Activated CD4-positive, CD25-positive, alpha-beta regulatory T cell treated with anti-CD3 and anti-CD28 coated beads, Interleukin-2, amount 50 U/mL, for 72 hours (primary cell): ENCODE measurements at places on chromosomes 1 and 21.
A peak's percentile ranks its signal among the peaks of the same experiment; 100 is the strongest.

DNA sequence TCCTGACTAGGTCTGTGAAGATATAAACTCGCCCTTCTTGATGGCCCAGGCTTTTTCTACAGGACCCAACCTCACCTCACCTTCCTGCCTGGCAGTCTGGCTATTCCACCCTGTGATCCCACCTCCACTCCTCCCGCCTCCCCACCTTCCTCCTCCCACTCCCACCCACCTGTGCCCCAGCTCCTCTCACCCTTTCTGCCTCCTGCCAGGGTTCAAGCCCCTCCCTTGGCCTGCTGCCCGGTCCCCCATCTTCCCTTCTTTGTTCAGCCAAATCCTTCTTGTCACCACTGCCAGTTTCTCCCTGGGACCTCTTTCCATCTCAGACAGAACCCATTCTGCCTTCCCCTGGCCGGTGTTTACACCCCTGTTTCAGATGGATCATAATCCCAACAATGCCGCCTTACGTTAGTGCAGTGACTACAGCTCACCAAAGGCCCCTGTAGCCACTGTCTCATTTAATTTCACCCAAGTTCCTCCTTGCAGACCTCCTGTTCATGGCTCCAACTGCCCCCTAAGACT lies 127.5 kb upstream of the EDN2 start:
- DNase-seq: no peak

DNA sequence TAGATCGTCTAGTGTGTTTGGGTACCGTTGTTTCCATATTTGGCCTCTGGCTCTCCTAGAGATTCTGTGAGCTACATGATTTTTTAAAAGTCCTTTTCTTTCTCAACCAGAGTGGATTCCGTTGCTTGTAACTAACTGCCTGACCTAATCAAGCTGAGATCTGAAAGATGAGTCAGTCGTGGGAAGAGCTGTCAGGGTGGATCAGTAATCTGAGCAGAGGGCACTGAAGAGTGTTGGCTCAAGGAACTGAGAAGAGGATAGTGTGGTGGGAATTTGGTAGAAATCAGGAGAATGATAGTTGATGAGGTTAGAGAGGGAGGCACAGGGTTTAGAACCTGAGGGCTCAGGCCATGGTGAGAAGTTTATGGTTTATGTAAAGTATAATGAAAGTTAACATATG lies 52.2 kb downstream of the TRAF5 start:
- DNase-seq: no peak

- no peak for DNase-seq
These were observed 3.2 kb downstream of the KLF18 start for GRCh38 chr1:44138239-44138638.

GRCh38 chr1:4963251-4963650 lies 308.8 kb downstream of the AJAP1 start:
- no peak for DNase-seq

DNA sequence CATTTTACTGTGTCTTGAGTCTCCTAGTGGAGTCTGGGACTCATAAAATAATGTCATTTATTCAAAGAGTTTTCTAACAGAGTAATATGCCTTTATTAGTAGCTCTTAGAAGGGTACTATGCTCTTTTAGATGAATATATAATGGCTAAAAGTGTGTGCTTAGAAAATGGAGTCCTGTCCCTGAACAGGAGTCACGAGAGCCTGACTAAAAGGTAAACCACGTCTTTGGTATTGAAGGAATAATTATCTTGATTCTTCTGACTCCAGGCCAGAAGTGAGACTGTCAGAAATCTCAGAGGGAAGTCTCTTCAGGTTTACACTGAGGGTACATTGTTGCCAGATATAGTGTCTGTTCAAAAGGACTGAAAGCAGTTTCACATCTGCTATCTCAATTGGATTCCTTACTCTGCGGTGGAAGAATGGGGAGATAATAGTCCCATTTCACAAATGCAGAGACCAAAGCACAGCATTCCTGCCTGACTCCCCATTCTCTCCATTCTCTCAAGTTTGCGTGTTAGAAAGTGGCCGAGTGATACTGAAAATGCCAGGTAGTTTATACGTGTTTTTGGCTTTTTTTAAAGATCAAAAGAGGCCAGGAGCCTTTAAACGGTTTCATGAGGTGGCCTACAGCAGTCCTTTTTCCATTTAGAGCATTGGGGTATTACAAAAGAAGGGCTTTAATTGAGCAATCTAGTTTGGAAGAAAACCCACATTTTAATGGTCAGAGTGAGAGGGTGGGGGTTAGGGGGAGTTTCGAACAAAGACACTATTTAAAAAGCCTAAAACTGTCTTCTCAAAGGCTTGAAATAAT lies 176.6 kb downstream of the VPS13D start:
- DNase-seq: no peak

- DNase-seq: no peak
These were observed 55.0 kb upstream of the PAXBP1 start for GRCh38 chr21:32826329-32827167.

GRCh38 chr1:35929730-35930592 lies 944 bp upstream of the AGO3 start:
- peak; percentile 34 for DNase-seq

DNA sequence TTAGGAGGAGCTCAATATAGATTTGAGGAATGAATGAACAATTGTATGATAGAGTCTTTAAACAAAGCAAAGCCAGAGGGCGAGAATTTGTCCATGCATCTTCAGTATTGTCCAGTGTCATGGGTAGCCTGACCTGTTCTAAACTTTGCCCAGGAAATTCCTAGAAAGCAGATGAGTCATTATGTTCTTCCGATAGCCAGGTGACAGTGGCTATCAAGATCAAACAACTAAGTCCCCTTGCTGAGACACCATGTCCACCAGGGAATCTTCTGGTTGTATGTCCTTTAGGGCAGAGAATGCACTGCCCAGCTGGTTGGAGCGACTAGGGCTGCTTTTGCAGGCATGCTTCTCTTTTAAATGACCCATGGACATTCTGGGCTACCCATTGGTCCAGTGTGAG lies 1.8 kb upstream of the SLC26A9 start:
- no peak for DNase-seq

- no peak for DNase-seq
These were observed 218.2 kb downstream of the GIPC2 start for GRCh38 chr1:78263946-78264345.

DNA sequence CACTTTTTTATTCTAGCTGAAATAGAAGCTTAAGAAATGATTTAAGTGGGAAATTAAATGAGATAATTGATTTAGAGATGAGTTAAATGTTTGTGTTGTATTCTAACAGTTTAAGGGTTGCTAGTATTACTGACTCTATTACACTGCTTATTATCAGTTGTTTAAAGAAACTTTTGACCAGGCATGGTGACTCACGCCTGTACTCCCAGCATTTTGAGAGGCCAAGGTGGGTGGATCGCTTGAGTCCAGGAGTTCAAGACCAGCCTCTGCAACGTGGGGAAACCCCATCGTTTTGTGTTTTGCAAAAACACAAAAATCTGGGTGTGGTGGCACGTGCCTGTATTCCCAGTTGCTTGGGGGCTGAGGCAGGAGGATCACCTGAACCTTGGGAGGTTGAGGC lies 14.2 kb downstream of the CLIC4 start:
- DNase-seq: no peak

DNA sequence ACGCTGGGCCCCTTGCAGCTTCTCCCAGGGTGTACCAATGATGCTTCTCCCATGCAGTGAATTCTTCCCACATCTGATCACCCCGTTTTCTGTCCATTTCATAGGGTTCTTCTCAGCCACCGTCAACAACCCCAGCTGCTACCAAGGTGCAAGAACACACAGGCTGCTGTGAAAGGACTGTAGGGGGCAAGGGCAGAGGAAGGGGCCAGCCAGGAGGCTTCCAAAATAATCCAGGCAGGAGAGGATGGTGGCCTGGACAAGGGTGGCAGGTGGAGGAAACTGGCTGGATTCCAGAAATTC lies 113.3 kb upstream of the WNT4 start:
- no peak for DNase-seq

DNA sequence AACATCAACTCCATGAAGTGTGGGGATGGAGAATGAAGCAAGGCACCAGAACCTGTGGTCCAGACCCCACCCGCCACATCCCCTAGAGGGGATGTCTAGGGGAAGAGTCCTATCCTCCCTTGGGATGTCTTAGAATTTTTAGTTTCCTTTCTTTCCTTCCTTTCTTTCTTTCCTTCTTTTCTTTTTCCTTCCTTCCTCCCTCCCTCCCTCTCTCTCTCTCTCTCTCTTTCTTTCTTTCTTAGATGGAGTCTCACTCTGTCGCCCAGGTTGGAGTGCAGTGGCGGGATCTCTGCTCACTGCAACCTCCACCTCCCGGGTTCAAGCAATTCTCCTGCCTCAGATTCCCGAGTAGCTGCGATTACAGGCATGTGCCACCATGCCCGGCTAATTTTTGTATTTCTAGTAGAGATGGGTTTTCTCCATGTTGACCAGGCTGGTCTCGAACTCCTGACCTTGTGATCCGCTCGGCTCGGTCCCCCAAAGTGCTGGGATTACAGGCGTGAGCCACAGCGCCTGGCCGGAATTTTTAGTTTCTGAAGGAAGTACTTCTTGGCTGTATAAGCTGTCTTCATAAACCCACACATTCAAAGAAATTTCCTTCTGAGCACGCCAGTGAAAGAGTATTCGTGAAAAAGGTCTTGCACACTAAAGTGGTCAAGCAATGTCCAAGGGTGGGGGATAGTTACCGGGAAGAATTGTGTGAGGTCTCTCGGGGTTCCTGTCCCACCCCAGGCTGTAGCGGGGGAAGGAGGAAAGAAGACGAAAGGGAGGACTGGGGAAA lies 20.8 kb upstream of the LEFTY2 start:
- no peak for DNase-seq

GRCh38 chr1:25050165-25050564 lies 120.1 kb upstream of the RUNX3 start:
- no peak for DNase-seq

DNA sequence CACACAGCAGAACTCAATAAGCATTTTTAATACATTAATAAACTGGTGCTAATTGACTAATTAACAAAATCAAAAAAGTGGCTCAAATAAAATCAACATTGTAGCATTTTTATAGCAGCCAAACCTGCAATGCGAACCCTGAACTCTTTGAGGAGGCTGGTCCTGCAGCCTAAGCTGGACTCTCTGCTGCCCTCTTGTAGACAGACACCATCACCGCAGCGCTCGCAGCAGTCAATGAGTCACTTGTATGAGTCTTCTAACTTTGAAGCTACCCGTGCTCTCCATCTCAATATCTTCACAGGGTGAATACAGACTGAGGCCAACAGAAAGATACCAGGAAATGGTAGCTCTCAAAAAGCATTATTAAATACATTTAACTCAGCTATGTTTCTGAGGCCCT lies 9.7 kb upstream of the KRTAP7-1 start:
- no peak for DNase-seq

- no peak for DNase-seq
These were observed 83.0 kb upstream of the ZC3H12A start for GRCh38 chr1:37391211-37392011.

DNA sequence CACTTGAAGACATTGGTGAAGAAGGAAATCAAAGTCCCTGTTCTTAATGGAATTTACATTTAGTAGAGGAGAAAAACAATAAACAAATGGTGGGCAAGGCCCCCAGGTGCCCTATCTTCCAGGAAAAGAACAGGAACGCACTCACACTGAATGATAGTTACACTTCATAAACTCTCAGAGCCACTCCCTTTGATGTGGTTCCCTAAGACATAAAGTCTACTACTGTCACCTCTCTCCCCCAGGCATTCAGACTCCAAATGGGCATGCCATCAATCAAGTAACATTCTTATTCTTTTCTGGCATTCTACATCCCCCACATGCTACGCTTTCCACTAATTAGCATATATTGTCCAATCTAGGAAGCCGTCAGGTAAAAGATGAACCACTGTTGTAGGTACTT lies 36.6 kb upstream of the PIGC start:
- no peak for DNase-seq

- no peak for DNase-seq
These were observed 88.9 kb upstream of the WLS start for GRCh38 chr1:68321084-68321685.

DNA sequence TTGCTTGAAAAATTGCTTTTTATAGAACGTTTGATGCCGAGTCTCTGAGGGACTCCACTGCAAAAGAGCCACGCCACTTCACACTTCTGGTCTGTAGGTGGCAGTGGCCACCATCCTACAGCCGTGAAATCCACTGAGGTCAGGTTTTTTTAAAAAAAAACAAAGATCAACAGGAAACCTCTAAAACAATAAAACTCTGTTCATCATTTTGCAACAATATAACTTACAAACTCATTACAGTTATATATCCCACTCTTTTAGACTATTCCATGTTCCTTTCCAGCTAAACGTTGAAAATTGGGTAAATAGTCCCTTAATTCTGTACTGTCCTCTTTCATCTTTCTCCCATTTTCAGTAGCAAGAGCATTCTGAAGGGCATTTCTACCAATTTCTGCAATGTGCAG lies 64.6 kb upstream of the FMN2 start:
- DNase-seq: no peak
